ENCODE measurements at places on chromosomes 7 and 10.

DNA sequence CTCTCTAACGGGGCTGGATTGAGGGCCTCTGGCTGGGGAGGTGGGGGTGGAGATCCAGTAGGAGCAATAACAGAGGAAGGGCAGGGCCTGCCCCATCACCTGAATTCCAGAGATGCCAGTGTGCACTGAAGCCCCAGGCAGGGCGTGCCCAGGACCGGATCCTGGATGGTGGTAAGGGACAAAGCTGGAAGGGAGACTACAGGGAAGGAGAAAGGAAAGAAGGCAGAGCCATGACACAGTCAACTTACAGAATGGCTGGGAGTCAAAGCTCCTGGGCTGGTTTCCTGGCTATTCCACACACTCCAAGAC is 666 bp downstream of the TMEM139 start:
- no peak for DNase-seq

DNA sequence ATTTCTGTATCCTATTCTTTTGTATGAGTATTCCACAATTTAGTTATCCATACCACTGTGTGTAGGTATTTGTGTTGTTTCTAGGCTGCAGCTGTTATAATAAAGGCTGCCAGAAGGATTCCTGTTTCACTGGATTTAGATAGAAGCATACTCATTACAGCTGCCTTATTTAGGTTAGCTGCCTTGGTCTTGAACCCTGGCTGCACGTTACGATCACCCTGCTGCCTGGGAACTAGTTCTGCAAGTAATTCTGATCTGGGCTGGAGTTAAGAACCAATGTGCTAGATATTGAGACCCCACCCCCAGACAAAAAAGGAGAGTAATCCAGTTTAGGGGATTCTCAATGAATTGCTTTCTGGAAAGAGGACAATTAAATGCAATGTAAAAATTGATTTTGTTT is 43.1 kb downstream of the CCDC71L start:
- DNase-seq = no peak

- DNase-seq = no peak
These were observed 113.2 kb upstream of the RHEB start for GRCh38 chr7:151632750-151633515.

DNA sequence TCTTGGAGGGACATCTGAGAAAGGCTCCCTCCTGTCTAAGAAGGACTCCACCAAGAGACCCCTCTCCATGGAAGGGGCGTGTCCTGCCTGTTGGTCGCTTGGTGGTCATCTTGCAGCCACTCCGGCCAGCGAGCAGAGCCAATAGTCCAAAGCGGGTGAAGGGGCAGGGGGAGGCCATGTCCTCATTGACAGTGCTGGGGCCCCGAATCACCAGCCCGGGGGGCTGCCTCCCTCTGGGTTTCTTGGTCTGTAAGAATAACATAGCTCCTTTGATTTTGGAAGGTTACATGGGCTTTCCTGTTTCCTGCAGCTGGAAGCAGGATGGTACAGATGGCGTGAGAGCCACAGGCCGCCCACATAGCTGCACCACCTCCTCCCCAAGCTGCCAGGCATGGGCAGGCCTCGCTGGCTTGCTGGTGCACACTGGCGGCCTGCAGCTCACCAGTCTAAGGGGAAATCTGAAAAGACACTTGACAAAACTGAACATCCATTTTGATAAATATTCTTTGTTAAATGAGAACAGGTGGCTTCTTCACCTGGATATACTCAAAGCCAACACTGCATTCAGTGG is 105.8 kb downstream of the ARHGAP22 start:
- DNase-seq = no peak

DNA sequence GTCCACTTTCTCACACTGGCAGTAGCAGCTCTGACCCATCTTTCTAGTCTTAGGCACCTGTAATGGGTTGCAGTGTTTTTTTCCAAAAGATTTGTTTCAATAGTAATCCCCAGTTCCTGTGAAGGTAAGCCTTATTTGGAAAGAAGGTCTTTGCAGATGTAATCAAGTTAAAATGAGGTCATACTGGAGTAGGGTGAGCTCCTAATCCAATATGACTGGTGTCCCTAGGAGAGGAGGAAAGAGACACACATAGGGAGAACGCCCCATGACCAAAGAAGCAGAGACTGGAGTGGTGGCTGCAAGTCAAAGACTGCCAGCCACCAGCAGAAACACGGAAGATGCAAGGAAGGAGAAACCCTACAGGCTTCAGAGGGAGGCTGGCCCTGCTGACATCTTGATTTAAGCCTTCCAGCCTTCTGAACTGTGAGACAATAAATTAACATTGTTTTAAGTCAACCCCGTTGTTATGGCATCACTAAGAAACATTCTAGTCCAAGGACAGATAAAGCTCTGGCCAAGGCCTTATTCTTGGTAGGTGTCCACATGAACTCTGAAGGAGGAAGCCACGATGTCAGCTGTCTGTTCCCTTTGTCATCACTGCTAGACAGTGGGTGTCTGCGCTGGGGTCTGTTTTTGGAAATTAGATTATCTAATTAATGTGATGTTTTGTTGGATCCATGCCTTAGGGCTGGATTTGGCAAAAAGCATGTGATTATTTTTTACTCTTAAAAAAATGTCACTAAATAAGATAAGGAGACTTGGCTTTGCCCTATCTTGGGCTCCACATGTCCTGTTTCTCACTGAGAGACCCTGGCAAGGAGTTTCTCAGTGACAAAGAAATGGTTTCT is 214.9 kb downstream of the KCNMA1 start:
- no peak for DNase-seq

DNA sequence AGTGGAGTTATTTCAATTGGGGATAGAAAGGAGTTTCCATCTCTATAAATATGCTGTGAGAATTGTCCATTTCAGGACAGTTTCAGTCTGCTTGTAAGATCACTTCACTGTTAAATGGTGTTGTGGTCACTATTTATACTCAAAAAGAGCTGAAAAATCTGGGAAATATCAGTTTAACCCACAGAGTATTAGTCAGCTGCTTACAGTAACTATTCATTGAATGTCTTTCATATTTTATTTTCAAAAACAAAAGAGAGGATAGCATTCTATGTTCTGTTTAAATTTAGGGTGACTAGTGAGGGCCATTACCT is 85.4 kb upstream of the PLXDC2 start:
- no peak for DNase-seq
